Dermis lymphatic vessel endothelial cell (primary cell): ENCODE measurements at places on chromosomes 1 and 21. TPM values are rescaled to one million over a fixed set of nuclear protein-coding genes. Genes with fewer than 3 reads are reported as not detected.

Gene AUNIP
- total RNA-seq, result 0.54 and 0.69 TPM in 2 replicates

Gene LCE2A
- total RNA-seq, result not detected in 2 replicates

Gene SMIM12
- total RNA-seq, result 49.7 and 59.2 TPM in 2 replicates

Gene SAMD11
- total RNA-seq, result 0.17 and 0.22 TPM in 2 replicates

Gene OVAAL
- total RNA-seq, result not detected in 2 replicates

Gene CAPN8
- total RNA-seq, result not detected in 2 replicates

Gene VTCN1
- total RNA-seq, result not detected in 2 replicates

Gene PRMT2
- total RNA-seq, result 136 and 141 TPM in 2 replicates
